ENCODE measurements at places on chromosomes 3 and 15. TPM values are rescaled to one million over a fixed set of nuclear protein-coding genes. Genes with fewer than 3 reads are reported as not detected.

GRCh38 chr3:156587760-156588069, 32.8 kb upstream of the SSR3 start:
- DNase-seq: no peak

- DNase-seq: peak; percentile 100
Observed at GRCh38 chr3:192892981-192893700, 24.5 kb downstream of the MB21D2 start.

The NOX5 gene
- 1.1 TPM for total RNA-seq

GRCh38 chr3:100941041-100941440, 52.2 kb downstream of the ABI3BP start:
- DNase-seq: no peak

DNA sequence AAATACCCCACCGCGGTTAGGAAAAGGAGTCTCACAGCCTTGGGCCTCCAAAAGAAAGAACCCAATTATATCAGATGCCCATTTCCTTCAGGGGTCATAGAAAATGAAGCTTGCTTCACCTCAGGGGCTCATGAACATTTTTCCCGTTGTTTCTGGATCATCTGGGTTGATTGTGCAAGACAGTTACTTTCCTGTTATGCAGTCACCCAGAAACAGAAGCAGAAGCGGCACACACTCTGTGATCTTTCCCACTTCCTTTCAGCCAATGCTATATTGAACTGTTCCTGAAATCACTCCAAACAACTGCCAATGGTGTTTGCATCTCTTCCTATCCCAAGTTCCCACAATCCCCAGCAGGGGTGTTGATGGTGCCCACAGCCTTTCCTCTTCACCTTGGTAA, 295.6 kb upstream of the RASGRP1 start:
- no peak for DNase-seq

GRCh38 chr15:45162771-45163507, 24.8 kb downstream of the SHF start:
- DNase-seq: peak; percentile 75

DNA sequence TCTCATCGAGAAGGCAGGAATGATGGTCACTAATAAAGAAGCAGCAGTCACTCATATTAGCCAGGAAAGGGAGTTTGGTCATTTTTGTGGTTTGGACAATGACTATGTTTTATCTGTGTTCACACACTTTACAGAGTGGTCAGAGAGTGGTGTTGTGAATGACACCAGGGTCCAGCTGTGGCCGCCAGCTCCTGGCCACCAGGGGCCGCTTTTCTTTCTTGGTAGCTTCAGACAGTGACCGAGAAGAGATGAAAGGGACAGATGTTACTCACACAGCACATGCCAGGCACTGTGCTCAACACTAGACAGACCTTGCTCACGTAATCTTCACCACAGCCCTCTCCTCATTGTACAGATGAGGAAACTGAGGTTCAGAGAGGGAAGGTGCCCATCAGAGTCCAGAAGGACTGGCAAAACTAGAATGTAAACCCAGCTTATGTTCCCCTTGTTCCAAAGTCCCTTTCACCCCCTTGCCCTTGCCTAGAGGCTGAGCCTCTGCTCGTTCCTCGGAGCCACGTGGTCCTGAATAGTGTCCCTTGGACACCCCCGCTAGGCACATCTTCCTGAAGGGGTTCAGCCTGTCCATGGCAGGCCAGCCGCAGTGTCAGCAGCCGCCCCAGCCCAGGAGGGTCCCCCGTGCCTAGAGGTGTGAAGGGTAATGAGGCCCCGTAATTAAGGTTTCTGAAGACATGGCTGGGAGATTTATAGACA, 55.6 kb downstream of the CYP11A1 start:
- peak; percentile 45 for DNase-seq

The PDIA5 gene
- total RNA-seq: 39.1 TPM

The GOLGA8O gene
- 0.07 TPM for total RNA-seq

DNA sequence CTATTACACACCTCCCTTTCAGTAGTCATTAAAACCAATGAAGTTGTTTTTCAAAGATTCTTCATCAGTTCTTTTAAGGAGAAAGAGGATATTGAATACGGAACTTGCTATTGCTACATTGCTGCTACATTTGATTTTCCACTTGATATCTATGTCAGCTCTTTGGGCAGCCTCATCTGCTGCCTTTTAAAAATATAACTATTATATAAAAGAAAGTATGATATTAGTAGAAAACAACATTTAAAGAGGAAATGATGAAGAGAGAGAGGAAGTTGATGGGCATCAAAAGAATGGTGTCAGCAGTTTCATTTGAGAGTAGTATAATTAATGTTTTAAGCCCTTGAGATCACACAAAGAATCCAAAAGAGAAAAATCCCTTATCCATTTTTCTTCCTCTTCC, 171.4 kb downstream of the NFKBIZ start:
- DNase-seq: no peak

The MEX3B gene
- total RNA-seq: 4.1 TPM

The CNTN6 gene
- not detected for total RNA-seq

DNA sequence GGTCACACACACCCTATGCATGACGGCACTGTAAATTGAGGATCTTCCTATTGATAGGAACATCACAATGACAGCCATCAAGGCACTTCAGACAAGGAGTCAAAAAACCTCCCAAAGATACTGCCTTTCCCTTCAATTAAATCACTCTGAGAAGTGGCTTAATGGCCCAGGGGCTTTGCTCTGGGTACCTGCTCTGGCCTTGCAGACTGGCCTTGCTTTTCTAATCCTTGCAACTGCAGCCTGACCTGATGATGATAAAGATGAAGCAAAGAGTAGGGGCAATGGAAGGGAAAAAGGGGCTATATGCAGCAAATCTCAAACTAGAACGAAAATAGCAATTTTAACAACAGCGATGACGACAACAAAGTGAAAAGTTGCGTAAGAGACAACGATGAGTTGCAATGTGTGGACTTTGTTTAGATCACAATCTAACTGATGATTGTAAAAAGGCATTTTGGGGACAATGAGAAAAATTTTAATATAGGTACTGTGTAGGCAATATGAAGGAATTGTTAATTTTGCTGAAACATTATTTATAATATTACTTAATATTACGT, 14.6 kb downstream of the ADAMTS9 start:
- DNase-seq: no peak

The GPR171 gene
- not detected for total RNA-seq

DNA sequence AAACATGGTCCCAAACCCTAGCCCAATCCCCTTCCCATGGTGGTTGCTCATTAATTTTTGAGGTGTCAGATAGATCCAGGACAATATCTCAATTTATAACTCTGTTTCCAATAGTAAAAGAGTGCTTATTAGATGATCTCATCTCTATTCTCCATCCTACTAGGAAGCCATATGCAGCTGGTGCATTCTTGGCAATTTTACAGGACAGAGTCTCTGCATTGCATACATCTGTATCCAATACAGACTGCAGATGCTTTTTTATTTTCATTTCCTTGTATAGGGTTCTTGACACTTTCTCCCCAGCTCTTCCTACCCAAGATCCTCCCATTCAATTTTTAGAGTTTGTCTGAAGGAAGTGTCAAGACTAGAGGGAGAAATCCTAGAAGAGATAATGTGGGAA, 194.8 kb upstream of the DPH6 start:
- no peak for DNase-seq

The FGF12 gene
- total RNA-seq: 6.6 TPM

The CYP1A1 gene
- 3.3 TPM for total RNA-seq

DNA sequence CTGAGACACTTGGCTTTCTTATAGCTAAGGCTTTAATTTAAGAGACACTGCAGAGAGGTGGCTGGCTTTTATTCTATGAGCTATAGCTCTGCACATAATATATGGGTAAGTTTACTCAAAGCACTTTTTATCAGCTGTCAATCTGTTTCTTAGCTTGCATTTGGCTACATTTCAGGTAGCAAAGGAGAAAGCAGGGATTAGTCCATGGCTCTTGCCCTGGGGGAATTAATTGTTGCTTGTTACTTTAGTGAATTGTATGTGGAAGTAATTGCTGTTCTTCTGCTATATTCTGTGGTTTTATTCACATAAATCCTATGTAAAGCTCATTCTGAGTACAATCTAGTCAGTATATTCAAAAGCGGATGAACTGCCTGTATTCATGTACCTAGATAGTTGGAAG, 14.4 kb upstream of the CCDC39 start:
- no peak for DNase-seq

DNA sequence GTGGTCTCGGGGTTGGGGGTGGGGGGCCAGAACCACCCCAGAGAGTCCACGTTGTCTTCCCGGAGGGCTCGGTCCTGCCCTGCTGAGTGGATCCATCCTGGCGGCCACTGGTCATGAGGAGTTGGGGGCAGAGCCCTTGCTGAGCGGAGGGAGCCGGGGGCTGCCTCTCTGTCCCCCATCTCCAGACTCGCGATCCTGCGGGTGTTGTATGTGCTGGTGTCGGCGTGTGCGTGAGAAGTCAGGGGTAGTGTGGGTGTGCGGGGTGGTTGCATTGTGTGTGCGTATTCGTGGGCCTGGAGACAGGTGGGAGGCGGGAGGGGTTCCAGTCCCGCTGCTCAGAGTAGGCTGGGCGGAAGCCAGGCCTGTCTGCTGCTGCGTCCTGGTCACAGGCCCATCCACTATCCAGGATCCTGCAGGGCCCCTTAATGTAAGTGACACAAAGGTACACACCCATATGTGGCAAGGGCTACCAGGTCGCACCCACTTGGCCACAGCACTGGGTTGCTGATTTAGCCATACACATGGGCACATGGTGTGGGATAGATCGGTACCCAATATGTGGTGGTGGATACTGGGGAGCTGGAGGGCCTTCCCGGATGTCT, 30.7 kb downstream of the NBEAL2 start:
- no peak for DNase-seq

DNA sequence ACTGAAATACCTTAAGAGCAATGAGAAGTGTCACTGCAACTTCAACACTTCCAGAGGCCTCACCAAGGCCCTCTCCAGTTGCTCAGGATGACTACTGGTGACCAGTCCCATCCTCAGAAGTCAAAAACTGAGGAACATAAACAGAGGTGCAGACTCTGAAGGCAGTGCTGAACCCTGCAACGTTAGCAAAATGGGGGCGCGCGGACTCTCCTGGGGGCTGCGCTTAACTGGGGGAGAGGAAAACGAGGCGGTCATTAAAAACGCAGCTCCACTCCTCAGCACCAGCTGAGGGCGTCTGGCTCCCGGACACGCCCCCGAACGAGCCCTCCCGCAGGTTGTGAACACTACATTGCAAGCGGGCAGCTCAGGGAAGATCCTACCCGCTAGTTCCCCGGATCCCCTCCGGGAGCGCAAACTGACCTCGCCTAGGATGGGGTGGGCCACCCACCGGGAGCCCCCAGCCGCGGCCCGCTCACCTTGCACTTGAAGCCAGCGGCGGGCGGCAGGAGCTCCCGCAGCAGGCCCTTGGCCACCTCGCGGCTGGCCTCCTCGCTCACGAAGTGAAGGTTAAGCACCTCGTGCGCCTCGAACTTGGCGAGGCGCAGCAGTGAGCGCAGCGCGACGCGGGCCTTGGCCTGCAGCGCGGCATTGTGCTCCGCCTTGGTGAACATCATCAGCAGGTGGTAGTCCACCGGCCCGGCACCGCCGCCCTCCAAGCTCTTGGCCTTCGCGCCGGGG, 711 bp downstream of the XXYLT1 start:
- DNase-seq: peak; percentile 54

- no peak for DNase-seq
Observed at GRCh38 chr3:49277383-49277775, 347 bp upstream of the C3orf62 start.

- DNase-seq: no peak
Observed at GRCh38 chr3:18634461-18634860, 209.3 kb upstream of the SATB1 start.

- DNase-seq: peak; percentile 67
Observed at GRCh38 chr3:36362216-36362615, 18.1 kb upstream of the STAC start.

DNA sequence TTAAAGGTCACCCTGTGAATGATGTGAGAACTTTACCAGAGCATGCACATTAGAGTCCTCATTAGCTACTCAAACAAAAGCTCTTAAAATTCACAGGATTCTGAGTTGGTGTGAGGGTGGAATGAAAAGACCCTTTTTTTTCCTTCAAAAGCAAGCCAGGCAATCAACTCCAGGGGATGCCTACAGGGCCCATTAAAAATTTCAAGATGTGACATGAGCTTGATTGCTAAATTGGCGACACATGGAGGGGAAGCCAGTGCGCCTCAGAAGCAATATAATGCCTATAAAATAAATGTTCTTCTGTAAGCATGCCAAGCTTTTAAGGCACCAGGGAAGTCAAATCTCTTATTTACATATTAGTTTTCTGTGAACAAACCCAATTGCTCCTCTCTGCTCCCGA, 328.8 kb upstream of the SUCLG2 start:
- no peak for DNase-seq

DNA sequence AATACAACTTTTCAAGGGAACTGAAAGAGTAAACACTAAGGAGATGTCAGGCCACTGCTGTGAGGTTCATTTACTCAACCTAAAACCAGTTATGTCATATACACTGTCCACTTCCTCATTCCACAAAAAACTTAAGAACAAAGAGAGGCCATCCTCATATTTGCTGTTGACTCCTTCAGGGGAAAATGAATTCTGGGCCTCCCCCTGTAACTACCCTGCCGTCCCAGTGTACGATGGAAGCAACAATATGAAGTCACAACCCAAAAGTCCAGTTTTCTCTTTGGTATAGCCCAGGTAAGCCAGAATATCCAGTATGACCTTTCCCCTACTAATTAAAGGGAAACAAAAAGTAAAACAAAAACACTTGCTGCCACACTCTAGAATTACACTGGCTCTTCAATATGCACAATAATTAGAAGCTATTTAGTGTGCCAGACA, 16.2 kb downstream of the CEP152 start:
- DNase-seq: peak; percentile 38

GRCh38 chr3:58798312-58798711, 131.7 kb upstream of the FAM3D start:
- no peak for DNase-seq

All from M059J (cell line).